ENCODE measurements at places on chromosomes 13 and 19. TPM values are rescaled to one million over a fixed set of nuclear protein-coding genes. Genes with fewer than 3 reads are reported as not detected.

DNA sequence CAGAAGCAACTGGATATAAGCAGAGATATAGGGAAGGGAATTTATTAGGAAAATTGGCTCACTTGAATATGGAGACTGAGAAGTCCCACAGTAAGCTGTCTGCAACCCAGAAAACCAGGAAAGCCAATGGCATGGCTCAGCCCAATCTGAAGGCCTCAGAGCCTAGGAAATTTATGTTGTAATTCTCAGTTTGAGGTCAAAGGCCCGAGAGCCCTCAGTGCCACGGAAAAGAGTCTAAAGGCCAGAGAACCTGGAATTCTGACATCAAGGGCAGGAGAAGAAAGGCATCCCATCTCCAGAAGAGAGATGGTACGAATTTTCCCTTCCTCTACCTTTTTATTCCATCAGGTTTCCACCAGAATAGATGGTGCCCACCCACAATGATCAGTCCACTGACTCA, 20.1 kb upstream of the RXFP2 start:
- DNase-seq = no peak

DNA sequence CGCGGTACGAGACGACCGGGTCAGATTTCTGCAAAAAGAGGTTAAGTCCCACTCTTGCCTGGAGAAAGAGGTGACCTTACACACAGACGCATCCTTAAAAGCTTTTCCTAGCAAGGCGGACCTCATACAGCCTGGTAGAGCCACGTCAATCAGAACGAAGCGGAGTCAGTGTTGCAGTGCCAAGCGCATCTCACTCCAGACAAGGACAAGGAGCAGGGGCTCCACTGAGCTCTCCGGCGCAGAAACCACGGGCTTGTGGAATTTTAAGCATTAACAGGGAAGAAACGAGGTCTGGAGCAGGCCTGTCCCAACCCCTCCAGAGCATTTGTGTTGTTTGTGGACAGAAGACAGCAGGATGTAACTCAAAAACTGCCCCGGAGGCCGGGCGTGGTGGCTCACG, 7.1 kb downstream of the EEF2 start:
- DNase-seq = no peak

- DNase-seq = no peak
Observed at GRCh38 chr13:40672765-40673397, 6.4 kb upstream of the FOXO1 start.

GRCh38 chr19:31054430-31054829, 294.8 kb downstream of the TSHZ3 start:
- DNase-seq = peak; percentile 74

- no peak for DNase-seq
Observed at GRCh38 chr13:46126056-46126455, 21.2 kb upstream of the CPB2 start.

GRCh38 chr19:2478756-2479555, 3.0 kb downstream of the GADD45B start:
- peak; percentile 94 for DNase-seq

DNA sequence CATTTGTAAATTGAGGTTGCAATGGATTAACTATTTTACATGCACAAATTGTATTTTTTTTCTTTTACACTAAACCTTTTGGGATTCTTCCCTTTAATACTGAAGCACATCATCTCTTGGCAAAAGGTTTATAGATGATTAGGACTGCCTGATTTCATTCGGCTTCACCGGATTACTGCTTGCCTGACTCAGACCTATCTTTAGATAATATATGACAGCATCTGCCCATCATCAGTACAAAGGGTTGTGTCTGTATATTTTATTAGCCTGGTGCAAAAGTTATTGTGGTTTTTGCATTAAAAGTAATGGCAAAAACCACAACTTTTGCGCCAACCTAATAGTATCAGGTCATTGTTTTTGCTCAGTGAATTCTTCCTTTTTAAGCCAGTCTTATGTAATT, 316.2 kb upstream of the HTR2A start:
- peak; percentile 35 for DNase-seq

- no peak for DNase-seq
Observed at GRCh38 chr13:105778196-105778595, 757.3 kb downstream of the EFNB2 start.

DNA sequence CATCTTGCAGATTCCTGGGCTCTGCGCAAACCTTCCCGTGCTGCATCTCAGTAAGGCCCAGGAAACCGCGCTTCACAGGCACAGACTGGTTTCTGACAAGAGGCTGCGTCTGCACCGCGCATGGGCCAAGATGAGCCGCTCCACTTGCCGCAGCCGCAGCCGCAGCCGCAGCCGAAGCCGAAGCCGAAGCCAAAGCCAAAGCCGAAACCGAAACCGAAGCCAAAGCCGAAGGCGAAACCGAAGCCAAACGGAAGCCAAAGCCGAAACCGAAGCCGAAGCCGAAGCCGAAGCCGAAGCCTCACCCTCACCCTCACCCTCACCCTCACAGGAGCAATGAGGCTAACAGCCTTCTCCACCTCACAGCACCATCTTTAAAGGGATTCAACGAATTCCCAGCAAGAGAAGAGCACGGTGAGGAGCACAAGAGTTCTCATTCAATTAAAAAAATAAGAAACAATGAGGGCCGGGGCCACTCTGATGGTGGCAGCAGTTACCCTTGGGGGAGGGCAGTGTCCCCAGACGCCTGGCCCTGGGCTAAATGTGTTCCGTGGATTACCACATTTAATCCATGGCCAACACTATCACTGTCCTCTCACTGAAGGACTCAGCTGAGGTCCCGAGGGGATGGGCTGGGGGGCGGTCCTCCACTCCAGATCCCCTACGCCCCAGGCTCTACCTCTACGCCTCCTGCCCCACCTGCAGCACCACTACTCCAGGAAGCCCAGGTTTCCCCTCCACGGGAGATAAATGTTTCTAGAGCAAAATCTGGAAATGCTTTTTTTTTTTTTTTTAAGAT, 29.1 kb downstream of the ZNF787 start:
- DNase-seq = no peak

DNA sequence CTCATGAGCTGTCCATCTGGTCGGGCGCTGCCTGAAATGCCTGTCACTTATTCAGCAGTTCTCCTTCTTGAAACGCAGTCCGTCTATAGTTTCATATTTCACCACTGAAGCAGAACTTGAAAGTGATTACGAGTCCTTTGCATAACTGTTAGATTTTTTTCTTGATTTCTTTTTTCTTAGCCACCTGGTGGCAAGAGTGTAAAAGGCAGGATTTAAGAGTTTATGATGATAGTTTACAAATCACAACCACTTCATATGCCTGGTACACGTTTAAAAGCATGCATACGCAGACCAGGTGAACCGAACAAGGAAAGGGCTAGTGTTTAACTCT, 45.8 kb downstream of the GGACT start:
- DNase-seq = peak; percentile 69

- DNase-seq = no peak
Observed at GRCh38 chr13:79585033-79585432, 104.1 kb downstream of the NDFIP2 start.

The CYP2A6 gene
- not detected for total RNA-seq

The GFY gene
- total RNA-seq = not detected

The RAB3A gene
- 1.8 TPM for total RNA-seq

The TMEM150B gene
- not detected for total RNA-seq

The CGB2 gene
- not detected for total RNA-seq

The FCER2 gene
- total RNA-seq = not detected
